ENCODE measurements at places on chromosomes 12 and 14. TPM values are rescaled to one million over a fixed set of nuclear protein-coding genes. Genes with fewer than 3 reads are reported as not detected.

The GPR162 gene
- 26.1 TPM for polyA plus RNA-seq

The FOXN4 gene
- 1.1 TPM for polyA plus RNA-seq

The KMT2D gene
- polyA plus RNA-seq, result 47.6 TPM

The ANAPC5 gene
- polyA plus RNA-seq, result 154 TPM

The IFNG-AS1 gene
- not detected for polyA plus RNA-seq
